ENCODE measurements at places on chromosomes 3 and 15.

DNA sequence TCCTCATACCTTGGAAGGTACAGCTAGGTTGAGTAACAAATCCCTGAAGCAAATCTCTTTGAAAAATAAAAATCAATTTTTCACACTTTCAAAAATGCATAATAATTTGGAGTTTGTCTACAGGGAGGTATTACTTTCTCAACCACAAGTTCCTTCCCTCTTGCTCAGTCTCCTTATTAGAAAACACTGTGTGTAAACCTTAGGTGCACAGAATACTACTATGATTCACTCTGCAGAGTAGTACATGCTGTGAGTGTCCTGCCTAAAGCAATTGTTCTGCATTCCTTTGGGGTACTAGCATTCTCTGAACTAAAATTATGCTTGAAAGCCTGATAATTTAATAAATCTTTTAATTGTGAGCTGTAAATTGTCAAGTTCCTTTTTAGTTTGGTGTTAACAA, 115.9 kb upstream of the EPHA3 start:
- DNase-seq, result no peak

DNA sequence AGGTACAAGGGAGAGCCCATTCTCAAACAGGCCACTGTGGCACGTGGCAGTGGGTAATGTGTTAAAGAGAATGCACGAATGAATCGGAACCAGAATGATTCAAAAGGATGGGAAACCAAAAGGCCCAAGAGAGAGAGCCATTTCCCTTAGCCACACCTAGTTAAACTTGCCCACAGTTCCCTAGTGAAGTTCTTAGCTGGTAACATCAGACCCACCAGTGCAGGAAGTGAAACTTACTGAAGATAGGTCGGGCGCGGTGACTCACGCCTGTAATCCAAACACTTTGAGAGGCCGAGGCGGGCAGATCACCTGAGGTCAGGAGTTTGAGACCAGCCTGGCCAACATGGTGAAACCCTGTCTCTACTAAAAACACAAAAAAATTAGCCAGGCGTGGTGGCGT, 97.1 kb downstream of the MEX3B start:
- no peak for DNase-seq

- no peak for DNase-seq
Observed at GRCh38 chr15:66603301-66604179, 37.7 kb upstream of the LCTL start.

GRCh38 chr3:175957427-175957826, 1098.3 kb downstream of the NAALADL2 start:
- no peak for DNase-seq

DNA sequence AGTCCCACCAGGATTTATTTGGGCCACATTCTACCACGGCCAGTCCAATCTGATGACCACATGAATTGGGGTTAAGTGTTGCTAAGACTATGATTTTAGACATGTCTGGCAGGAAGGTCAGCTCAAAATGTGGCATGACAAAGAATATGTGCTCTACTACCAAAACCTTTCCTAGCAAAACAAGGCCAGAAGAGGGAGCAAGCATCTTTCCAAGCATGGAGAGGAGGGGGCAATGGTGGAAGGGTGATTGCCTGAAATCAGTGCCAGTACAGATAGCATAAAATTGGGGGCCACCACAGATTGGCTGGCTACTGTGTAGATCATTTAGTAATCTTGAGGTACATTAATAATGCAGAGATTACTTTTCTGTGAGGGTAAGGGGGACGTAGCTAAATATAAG, 43.2 kb downstream of the TMEM39A start:
- no peak for DNase-seq

DNA sequence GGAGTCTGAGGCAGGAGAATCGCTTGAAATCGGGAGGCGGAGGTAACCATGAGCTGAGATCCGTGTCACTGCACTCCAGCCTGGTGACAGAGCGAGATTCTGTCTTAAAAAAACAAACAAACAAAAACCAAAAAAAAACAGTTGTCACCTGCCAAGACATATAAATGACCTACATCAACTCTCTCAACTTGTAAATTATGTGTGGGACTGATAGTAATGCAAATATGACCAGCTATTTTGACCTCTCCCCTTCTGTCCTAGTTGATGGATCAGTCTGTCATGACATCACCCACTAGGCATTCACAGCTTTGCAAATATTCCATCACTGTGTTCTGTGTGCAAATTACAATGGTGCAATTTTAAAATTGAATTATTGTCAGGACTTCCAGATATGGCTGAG, 175.4 kb downstream of the EBLN2 start:
- DNase-seq, result no peak

- DNase-seq, result no peak
Observed at GRCh38 chr3:132042681-132043080, 7.9 kb upstream of the CPNE4 start.

GRCh38 chr3:10188804-10189556, 24.3 kb downstream of the IRAK2 start:
- no peak for DNase-seq

DNA sequence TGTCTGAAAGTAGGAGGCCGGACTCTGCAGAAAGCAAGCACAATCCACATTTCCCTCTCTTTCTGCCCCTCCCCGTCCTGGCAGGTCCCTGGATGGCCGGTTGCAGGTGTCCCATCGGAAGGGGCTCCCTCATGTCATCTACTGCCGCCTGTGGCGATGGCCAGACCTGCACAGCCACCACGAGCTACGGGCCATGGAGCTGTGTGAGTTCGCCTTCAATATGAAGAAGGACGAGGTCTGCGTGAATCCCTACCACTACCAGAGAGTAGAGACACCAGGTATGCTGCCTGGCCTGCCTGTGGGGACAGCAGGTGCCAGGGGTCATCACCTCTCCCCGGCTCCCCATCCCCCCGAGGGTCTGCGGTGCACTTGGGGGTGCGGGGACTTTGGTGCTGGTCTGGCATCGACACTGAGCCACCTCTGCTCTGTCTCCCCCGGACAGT, 89.6 kb downstream of the AAGAB start:
- DNase-seq, result no peak

DNA sequence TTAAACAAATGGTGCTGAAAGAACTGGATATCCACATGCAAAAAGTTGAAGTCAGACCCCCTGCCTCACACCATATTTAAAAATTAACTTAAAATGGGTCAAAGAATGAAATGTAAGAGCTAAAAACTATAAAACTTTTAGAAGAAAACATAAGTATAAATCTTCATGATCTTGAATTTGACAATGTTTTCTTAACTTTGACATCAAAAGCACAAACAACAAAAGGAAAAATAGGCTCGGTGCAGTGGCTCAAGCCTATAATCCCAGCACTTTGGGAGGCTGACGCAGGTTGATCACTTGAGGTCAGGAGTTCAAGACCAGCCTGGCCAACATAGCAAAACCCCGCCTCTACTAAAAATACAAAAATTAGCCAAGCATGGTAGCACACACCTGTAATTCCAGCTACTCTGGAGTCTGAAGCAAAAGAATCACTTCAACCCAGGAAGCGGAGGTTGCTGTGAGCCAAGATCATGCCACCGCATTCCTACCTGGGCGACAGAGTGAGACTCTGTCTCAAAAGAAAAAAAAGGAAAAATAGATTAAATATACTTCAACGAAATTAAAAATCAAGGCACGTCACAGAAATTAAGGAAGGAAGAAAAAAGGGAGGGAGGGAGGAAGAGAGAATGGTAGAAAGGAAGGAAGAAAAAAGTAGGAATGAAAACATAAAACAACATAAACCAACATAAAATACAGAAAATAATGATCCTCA, 1.5 kb downstream of the RAB27A start:
- DNase-seq, result no peak

DNA sequence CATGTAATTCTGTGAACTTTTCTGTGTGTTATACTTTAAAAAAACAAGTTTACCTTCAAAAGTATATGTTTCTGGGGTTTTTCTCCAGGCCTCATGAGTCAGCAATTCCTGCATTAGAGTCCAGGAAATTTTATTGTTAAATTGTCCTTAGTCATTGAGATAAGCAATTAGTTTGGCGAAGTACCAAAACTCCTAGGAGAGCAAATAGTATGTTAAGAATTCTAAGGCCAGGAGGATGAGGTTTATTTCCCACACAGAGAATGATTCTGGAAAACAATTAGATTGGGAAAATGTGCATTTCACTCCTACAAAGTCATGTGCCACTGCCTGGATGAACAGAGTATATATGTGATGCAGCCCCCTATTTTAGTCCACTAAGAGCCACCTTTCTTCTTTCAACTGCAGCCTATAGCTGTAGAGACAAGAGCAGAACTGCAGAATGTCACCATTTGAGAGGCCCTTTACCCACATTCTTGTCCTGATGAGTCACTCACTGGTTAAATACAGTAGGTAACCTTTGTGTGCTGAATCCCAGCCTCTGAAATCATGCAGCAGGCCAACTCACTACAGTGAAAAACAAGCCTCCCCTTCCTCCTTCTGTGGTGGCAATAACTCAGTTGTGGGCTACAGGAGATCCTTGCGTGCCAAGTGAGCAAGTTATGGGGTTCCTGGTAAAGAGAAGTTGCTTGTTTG, 452.8 kb upstream of the THBS1 start:
- peak; percentile 70 for DNase-seq

DNA sequence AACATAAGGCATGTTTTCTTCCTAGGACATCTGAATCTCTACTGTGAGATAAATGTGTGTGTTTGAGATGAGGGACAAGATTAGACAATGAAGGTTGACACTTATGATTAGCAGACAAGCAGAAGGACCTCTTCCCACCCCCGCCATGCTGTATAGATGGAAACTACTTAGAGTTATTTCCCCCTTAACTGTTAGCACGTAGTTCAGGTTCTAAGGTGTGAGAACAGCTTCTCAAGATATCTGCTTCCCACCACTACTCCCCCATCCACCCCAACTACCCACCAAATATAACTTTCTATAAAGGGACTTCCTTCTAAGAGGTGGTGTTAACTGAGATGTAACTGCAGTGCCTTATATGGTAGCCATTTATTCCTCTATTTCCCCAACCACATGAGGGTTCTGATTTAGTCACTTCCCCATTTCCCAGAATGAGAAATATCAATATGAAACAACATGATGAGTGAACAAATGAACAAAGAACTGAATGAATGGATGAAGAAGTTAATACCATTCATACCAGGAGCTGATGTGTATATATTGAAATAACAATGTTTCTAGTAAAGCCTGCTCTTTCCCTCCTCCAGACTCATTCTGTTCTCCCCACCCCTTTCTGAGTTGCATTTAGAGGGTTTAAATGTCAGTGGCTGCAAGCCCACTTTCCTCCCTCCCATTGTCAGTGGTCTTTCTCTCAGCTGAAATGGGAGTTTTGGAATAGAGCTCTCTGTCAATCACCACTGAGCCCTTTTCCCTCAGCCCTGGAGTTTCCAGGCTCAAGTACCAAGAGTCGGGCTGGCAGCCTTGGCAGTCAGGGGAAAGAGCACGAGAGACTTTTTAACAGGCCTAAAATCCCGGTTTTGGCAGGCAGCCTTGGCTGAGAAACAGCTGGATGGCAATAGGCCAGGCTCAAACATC, 7.7 kb upstream of the RFTN1 start:
- DNase-seq, result no peak

DNA sequence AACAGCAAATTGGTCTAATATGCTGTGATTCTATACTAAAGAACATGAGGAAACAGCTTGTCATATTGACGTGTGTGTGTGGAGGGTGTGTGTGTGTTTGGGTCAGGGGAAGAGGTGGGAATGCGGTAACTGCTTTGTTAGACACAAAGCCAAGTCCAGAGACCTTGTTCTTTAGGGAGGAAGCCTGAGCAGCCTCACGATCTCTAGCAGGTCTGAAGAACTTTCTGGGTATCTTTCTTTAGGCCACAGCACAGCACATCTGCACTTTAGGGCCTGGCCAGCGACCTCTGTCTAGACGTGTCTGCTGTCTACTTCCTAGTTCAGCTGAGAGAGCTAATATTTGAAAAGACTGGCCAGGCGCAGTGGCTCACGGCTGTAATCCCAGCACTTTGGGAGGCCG, 220.0 kb upstream of the TPRG1 start:
- DNase-seq, result no peak

- DNase-seq, result no peak
Observed at GRCh38 chr3:57184526-57184925, 15.3 kb downstream of the HESX1 start.

- DNase-seq, result no peak
Observed at GRCh38 chr3:81886081-81886480, 124.6 kb upstream of the GBE1 start.

DNA sequence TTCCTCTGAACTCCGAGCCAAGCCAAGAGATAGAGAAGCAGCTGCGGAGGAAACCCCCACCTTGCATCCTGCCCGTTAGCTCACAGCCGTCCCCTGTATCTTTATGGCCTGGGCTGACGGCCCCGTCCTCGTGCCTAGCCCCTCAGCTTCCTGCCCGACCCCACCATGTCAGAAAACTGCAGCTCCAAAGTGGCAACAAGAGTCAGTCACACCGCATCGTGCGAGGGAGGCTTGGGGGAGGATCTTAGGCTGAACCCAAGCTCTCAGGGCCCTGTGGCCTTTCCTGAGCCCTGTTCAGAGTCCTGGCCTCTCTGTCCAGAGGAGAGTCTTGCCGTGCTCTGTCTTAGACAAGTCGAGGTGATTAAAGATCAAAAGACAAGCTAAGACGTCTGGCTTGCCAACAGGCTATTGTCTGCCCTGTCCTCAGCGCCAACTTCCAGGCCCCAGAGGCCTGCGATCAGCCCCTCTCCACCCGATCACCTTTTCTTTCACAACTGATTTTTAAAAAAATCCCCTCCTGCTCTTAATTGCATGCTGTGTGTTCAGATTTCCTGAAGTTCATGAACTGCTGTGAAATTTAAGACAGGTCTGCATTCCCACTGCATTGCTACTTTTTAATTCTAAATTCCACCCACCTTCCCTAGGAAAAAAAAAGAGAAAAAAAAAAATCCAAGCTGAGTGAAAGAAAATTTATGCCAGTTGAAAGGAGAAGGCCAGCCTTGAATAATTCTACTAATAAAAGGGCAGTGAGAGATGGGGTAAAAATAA, 89.7 kb upstream of the WNT5A start:
- DNase-seq, result no peak

DNA sequence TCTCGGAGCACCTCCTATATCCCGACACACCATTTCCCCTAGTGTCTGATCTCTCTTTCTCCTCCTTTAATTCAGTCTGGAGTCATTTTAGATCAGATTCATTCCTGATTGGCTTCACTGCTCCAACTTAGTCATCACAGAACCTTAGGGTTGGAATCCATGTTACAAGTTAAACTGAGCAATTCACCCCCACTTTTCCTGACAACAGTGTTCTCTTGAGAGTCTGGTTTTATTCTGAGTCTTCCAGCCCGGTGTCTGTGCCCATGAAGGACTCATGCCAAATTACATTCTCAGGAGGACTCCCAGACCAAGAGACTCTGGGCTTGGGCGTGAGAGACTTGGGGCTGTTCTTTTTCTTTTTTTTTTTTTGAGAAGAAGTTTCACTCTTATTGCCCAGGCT, 57.5 kb downstream of the LPP start:
- DNase-seq, result no peak

DNA sequence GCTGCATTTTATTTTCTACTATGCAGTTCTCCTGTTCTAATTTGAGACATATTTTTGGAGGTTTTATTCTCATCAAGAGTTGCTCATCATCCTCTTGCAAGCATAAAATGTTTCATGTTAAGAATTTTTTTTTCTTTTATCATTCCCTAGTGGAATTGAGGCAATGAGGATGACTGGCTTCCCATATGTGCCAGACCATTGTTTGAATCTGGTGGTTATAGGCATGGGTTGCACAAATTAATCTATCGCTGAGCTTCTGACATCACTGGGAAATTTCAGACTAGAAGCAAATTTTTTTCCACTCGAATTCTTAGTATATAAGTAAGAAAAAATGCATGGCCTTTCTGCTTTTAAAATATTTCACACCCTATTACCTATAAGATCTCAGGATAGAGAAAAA, 279.1 kb upstream of the PLSCR5 start:
- no peak for DNase-seq

- no peak for DNase-seq
Observed at GRCh38 chr15:83108266-83109219, 1.1 kb downstream of the TM6SF1 start.

GRCh38 chr3:175434561-175434960, 575.4 kb downstream of the NAALADL2 start:
- no peak for DNase-seq
